ENCODE measurements at places on chromosomes 7 and 10. TPM values are rescaled to one million over a fixed set of nuclear protein-coding genes. Genes with fewer than 3 reads are reported as not detected.

DNA sequence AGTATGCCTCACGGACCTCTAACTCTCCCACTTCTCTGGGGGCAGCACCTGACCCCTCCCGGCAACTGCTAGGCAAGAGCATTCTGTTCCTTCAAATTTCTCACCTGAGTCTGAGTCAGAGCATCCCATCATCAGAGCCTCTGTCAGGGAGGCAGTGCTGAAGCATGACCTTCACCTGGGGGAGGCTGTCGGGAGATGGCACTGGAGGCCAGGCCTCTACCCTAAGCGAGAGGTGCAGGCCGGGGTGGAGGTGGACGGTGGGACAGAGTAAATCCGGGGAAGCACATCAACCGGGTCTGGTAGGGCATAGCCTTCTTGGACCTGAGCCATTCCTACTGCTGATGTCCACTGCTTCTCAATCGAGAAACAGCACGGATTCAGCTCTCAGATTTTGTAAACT is 90.4 kb downstream of the SPAG6 start:
- no peak for DNase-seq
- peaks cover 13% of the 10 kb centered on the region for H3K4me1 ChIP-seq
- H3K4me3 ChIP-seq: no peak overlapping the region
- no peaks in the 10 kb centered on the region for H3K36me3 ChIP-seq
- no peak overlapping the region for H3K27ac ChIP-seq

GRCh38 chr10:4822208-4822607 is 3.8 kb upstream of the AKR1E2 start:
- no peak for DNase-seq
- H3K4me1 ChIP-seq: peaks cover 43% of the 10 kb centered on the region
- no peak overlapping the region for H3K27ac ChIP-seq

DNA sequence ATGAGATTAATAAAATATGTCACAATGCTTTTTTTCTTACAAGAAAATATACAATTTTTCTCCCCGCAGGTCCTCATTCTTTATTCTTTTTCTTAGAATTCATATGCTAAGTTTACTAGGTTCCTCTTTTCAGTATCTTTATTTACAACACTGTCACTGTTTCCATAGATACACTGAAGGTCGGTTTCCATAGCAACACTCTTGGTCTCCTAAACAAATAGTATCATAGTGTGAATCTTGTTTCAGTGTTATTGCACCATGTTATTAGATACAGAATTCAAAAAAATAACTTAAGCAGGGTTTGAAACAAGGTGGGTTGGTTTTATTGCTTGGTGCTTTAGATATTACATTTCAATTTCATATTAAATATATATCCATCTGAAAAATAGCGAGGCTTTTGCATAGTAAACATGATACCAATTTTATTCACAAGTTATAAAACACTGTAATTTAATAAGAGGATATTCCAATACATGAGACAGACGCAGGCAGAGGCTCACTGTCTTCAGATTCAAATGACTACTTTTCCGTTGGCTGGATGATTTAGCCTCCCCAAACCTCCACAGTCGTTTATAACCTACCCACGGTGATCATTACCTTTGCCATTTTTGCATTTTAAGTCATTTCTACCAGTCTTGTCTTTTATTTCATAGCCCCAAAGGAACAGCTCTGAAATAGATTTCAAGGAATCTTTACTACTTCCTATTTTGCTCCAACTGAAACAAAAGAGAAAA is 88.9 kb upstream of the KLF6 start:
- DNase-seq: no peak
- H3K4me1 ChIP-seq: peaks cover 5% of the 10 kb centered on the region
- no peaks in the 10 kb centered on the region for H3K36me3 ChIP-seq
- no peaks in the 10 kb centered on the region for H3K27me3 ChIP-seq

The SAP25 gene
- 1.8 TPM for total RNA-seq

GRCh38 chr10:79282388-79282787 is 64.9 kb upstream of the PPIF start:
- no peaks in the 10 kb centered on the region for H3K36me3 ChIP-seq
- no peak for DNase-seq
- no peaks in the 10 kb centered on the region for H3K27me3 ChIP-seq
- H3K4me3 ChIP-seq: no peak overlapping the region

DNA sequence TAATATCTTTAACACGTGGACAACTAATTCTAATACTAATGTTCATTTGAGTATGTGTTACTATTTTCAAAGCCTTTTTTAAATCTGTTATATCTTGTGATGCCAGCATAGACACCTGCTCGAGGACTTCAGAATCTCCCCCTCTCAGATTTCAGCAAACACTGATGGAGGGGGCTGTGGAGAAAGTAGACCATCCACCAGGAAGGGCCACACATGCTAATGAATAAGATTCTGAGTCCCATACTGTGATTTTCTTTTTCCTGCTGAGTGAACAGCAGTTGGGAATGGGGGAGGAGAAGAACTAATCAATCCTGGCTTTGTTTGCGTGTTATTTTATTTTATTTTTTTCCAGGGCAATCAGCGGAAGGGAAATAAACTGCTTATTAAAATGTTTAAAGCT is 157.9 kb upstream of the CSTF2T start:
- no peak for DNase-seq
- H3K4me1 ChIP-seq: no peaks in the 10 kb centered on the region
- H3K36me3 ChIP-seq: no peaks in the 10 kb centered on the region
- H3K27me3 ChIP-seq: no peaks in the 10 kb centered on the region

GRCh38 chr7:4074994-4075393 is 607.1 kb upstream of the FOXK1 start:
- no peak overlapping the region for H3K4me3 ChIP-seq
- no peak for DNase-seq
- H3K36me3 ChIP-seq: no peaks in the 10 kb centered on the region
- no peak overlapping the region for H3K27ac ChIP-seq
- H3K27me3 ChIP-seq: no peaks in the 10 kb centered on the region
- H3K4me1 ChIP-seq: no peaks in the 10 kb centered on the region

- no peaks in the 10 kb centered on the region for H3K36me3 ChIP-seq
- no peak for DNase-seq
Observed at GRCh38 chr7:132240821-132241422, 335.3 kb downstream of the PLXNA4 start.

The GNAT3 gene
- not detected for total RNA-seq

- DNase-seq: no peak
- H3K27me3 ChIP-seq: no peaks in the 10 kb centered on the region
- no peak overlapping the region for H3K27ac ChIP-seq
- no peaks in the 10 kb centered on the region for H3K4me1 ChIP-seq
- no peak overlapping the region for H3K4me3 ChIP-seq
- H3K36me3 ChIP-seq: no peaks in the 10 kb centered on the region
Observed at GRCh38 chr7:13986208-13986607, 3.3 kb downstream of the ETV1 start.

The CLDN4 gene
- total RNA-seq: 99.4 TPM

- no peak for DNase-seq
- no peak overlapping the region for H3K4me3 ChIP-seq
- H3K36me3 ChIP-seq: no peaks in the 10 kb centered on the region
- H3K27me3 ChIP-seq: no peaks in the 10 kb centered on the region
- peak overlapping the region; percentile 67 for H3K27ac ChIP-seq
- peaks cover 32% of the 10 kb centered on the region for H3K4me1 ChIP-seq
Observed at GRCh38 chr10:103696411-103697145, 158.8 kb downstream of the SH3PXD2A start.

The HOXA9 gene
- total RNA-seq: not detected

DNA sequence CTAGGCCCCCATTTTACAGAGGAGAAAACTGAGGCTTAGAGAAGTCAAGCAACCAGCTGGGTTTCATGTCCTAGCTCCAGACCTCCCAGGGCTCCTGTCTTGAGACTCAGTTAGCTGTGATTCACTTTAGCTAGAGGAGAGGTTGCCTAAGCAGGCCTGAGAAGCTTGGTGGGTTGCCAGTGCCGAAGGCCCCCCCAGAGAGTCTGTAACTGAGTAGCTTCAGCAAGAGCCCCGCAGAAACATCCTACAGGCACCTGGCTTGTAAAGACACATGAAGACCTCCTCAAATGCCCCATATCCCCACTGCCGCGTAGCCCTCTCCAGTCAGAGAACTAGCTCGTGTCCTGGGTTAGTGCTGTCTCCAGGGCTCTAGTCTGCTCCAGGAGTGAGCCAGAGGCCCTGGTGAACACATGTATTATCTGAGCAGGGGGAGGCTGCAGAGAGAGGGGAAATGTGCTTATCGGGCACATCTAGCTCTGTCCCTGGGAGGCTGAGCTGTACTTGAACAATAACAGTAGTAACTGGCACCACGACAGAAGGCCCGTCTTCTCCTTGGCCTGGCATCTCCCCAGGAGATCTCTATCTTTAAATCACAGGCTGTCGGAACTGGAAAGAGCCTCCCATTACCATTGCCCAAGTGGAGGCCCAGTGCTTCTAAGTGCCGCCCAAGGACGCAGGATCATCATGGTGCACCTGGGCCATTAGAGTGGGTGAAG is 28.9 kb downstream of the UNC5B start:
- H3K27ac ChIP-seq: peak overlapping the region; percentile 38
- no peaks in the 10 kb centered on the region for H3K27me3 ChIP-seq
- peaks cover 43% of the 10 kb centered on the region for H3K4me1 ChIP-seq
- DNase-seq: no peak

- H3K36me3 ChIP-seq: no peaks in the 10 kb centered on the region
- H3K27me3 ChIP-seq: no peaks in the 10 kb centered on the region
- no peaks in the 10 kb centered on the region for H3K4me1 ChIP-seq
- no peak overlapping the region for H3K4me3 ChIP-seq
- H3K27ac ChIP-seq: no peak overlapping the region
Observed at GRCh38 chr7:40542982-40543741, 408.4 kb downstream of the SUGCT start.

- no peak overlapping the region for H3K27ac ChIP-seq
- H3K36me3 ChIP-seq: no peaks in the 10 kb centered on the region
- no peaks in the 10 kb centered on the region for H3K27me3 ChIP-seq
- DNase-seq: no peak
Observed at GRCh38 chr10:56135828-56136227, 225.2 kb downstream of the ZWINT start.

DNA sequence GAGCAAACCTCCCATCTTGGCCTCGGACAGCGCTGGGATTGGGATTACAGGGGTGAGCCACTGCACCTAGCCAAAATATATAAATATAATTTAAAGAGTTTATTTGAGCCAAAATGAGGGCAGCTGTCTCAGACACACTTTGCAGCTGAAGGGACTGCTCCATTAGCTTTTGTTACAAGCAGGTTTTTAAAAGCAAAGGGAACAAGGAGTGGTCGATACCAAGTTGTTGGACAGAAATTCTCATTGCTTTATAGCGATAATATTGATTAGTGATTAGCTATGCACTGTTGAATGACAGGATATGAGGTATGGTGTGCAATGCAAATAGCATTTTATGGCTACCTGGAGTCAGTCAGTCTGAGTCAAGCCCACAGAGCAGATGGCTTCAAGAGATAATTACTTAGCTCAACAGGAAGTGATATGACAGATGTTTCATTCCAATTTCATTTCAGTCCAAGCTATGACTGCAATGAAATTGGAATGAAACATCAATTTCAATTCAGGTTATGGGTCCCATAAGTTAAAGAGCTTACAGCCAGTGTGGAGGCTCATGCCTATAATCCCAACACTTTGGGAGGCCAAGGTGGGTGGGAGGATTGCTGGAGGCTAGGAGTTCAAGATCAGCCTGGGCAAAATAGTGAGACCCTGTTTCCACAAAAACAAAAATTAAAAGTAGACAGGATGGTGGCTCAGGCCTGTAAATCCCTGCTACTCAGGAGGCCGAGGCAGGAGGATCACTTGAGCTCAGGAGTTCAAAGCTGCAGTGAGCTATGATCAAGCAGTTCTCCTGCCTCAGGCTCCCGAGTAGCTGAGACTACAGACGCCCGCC is 23.1 kb downstream of the TYW1 start:
- no peaks in the 10 kb centered on the region for H3K27me3 ChIP-seq
- H3K4me3 ChIP-seq: no peak overlapping the region
- no peak for DNase-seq
- H3K36me3 ChIP-seq: peaks cover 100% of the 10 kb centered on the region

- no peak for DNase-seq
- H3K36me3 ChIP-seq: no peaks in the 10 kb centered on the region
- no peaks in the 10 kb centered on the region for H3K4me1 ChIP-seq
- no peak overlapping the region for H3K27ac ChIP-seq
- no peak overlapping the region for H3K4me3 ChIP-seq
Observed at GRCh38 chr7:81210137-81211064, 291.6 kb upstream of the SEMA3C start.

The CHRM2 gene
- under 0.01 TPM for total RNA-seq

GRCh38 chr10:36779238-36779846 is 346.1 kb upstream of the ANKRD30A start:
- no peak overlapping the region for H3K27ac ChIP-seq
- no peak overlapping the region for H3K4me3 ChIP-seq
- no peaks in the 10 kb centered on the region for H3K27me3 ChIP-seq
- no peak for DNase-seq
- H3K4me1 ChIP-seq: no peaks in the 10 kb centered on the region

The SCART1 gene
- total RNA-seq: 0.35 TPM

GRCh38 chr7:92720604-92721350 is 115.6 kb downstream of the CDK6 start:
- no peaks in the 10 kb centered on the region for H3K27me3 ChIP-seq
- no peak for DNase-seq
- H3K36me3 ChIP-seq: no peaks in the 10 kb centered on the region
- H3K27ac ChIP-seq: no peak overlapping the region
- H3K4me1 ChIP-seq: peaks cover 8% of the 10 kb centered on the region

DNA sequence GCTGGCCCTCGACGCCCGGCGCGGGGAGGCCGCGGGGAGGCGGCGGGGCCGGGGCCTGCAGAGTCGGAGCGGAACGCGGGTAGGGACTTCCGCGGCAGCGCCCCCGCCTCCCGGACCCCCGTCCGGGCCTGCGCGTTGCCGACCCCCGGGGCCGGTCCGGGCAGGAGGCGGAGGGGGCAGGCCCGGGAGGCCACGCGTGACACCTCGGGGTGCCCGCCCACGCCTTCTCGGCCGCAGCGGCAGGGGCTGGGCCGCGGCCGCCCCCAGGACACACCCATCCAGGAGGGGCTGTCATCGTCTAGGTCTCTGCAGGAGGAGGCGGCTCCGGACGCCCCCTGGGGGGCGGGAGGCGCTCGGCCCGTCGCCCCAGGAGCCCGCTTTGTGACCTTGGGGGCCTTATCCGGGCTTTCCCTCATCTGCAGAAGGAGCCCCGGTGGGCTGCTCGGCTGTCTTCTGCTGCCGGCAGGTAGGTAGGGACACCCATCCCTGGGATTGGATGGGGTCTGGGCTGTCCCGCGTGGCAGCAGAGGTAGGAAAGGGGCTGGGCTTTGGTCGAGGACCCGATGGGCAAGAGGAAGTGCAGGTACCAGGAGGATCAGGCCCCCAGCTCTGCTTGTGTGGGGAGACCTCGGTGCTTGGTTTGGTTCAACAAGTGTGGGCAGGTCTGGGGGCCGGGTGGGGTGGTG is 569 bp downstream of the ZNF316 start:
- DNase-seq: no peak
- no peaks in the 10 kb centered on the region for H3K27me3 ChIP-seq
- H3K36me3 ChIP-seq: peaks cover 17% of the 10 kb centered on the region
- H3K4me3 ChIP-seq: peak overlapping the region; percentile 98
- peaks cover 34% of the 10 kb centered on the region for H3K4me1 ChIP-seq

The ANXA8 gene
- 213 TPM for total RNA-seq

DNA sequence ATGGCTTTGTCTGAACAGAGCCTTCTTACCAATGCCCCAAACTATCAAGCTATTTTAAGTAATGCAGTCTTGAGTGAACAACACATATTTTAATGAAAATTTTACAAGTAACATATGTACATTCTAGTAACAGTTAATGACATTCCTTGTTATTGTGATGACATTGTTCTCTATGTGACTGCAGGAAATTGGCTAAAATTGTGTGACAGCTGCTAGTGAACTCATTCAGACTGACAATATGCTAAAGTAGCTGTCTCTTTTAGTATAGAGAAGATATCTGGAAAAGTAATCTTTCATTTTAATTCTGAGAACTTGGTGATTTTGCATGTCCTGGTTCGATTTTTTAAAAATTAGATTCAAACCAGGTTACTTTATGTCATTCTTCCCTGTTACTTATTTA is 259.8 kb upstream of the MAGI2 start:
- H3K4me3 ChIP-seq: no peak overlapping the region
- no peaks in the 10 kb centered on the region for H3K27me3 ChIP-seq
- H3K27ac ChIP-seq: no peak overlapping the region
- no peaks in the 10 kb centered on the region for H3K4me1 ChIP-seq
- H3K36me3 ChIP-seq: no peaks in the 10 kb centered on the region

Data from esophagus squamous epithelium (tissue), 5 donors.